ENCODE measurements at places on chromosomes 3 and 15.
A peak's percentile ranks its signal among the peaks of the same experiment; 100 is the strongest.

- no peak for DNase-seq
Observed at GRCh38 chr3:161349529-161350312, 21.6 kb downstream of the SPTSSB start.

DNA sequence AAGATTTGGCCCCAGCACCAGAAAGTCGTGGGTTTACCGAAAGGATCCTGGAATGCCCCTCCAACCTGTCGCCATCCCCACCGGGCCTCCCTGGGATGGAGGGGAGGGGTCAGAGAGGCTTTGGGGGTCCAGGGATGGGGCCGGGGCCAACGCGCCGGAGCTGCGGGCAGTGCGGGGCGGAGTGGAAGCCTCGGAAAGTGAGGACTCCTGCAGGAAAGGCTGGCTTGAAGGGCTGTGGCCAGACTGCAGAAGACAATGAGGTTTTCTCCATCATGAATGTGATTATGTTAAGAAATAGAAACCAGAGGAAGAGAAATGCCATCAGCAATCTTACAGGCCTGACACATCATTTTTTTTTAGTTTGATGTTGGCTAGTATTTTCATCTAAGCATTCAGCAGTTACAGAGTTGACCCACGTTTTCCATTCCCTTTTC lies 738 bp downstream of the YEATS2 start:
- DNase-seq: peak; percentile 57

- DNase-seq: peak; percentile 79
Observed at GRCh38 chr3:128426128-128426921, 40.4 kb downstream of the DNAJB8 start.

GRCh38 chr3:191094057-191094845 lies 104.8 kb upstream of the OSTN start:
- no peak for DNase-seq

GRCh38 chr3:39082666-39083313 lies 24.6 kb downstream of the GORASP1 start:
- DNase-seq: no peak

GRCh38 chr3:52121813-52122212 lies 32.4 kb downstream of the POC1A start:
- DNase-seq: no peak

DNA sequence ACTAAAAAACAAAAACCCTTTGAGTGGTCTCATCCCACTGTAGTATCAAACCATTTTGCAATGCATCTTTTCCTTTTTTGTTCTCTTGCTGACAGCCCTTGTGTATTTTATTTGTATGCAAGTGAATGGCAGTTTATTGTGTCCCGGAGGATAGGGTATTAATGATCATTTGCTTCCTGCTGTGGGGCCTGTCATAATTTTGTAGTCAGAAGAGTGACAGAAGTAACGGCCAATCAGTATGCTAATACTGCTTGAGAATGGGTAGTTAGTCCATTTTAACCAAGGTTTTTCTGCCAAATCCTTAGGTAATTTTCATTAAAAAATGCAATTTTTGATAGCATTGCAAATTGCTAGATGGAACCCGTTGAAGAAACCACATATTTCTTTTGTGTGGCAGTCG lies 75.5 kb upstream of the PLSCR5 start:
- peak; percentile 19 for DNase-seq

GRCh38 chr3:15427182-15427880 lies at the start of the genes EAF1 and METTL6:
Gene EAF1 (plus strand): TSS chr3:15427598. CDS start chr3:15427780, 182 bp downstream.
Gene METTL6 (minus strand): TSS chr3:15427544. CDS start chr3:15426511, 1,033 bp downstream.
- DNase-seq: peak; percentile 89

DNA sequence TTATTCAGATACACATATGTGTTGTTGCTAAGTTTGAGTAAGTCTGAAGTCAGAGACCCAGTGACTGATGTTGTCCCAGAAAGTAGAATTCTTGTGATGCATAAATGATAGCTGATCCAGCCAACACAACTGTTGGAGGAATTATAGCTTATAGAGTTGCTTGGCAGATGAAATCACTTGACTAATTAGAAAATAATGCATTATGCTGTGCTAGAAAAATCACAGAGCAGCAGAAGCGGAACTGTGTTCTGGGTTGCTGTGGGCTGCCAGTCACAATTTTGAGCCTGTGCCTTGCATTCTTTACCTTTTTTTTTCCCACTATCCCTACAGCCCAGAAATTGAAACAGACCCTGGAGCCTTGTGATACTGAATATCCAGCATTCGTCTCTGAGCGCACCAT lies 90.0 kb upstream of the LRTM1 start:
- no peak for DNase-seq

- no peak for DNase-seq
Observed at GRCh38 chr3:179196098-179196497, 47.9 kb downstream of the PIK3CA start.

DNA sequence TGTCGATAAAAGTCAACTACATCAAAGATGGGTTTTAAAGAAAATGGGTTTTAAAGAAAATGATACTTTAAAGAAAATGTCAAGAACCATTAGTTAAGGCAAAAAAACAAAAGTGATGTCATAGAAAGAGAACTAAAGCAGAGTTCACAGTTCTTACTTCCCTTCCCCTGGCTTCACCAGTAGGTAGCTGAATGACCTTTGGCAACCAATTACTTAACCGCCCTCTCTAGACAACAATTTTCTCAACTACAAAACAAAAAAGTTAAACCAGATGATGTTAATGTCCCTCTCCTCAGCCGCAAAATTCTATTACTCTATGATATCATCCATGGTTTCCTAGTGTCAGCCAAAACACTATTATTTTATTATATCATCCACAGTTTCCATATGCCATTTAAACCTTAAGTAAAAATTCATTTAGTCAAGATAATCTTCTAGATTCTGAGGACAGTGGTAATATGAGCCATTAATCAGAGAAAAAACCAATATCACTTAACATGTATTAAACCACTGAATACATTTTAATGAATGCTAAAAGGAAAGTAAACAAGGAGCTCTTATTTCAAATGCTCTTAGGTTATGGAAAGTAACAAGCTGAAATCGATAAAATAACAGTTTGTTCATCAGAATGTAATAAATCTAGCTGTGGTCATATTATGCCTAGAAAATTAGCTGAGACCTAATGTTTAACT lies 13.1 kb downstream of the RYK start:
- no peak for DNase-seq

Data from HAP-1 (cell line).